ENCODE measurements at places on chromosomes 13 and 19. TPM values are rescaled to one million over a fixed set of nuclear protein-coding genes. Genes with fewer than 3 reads are reported as not detected.

DNA sequence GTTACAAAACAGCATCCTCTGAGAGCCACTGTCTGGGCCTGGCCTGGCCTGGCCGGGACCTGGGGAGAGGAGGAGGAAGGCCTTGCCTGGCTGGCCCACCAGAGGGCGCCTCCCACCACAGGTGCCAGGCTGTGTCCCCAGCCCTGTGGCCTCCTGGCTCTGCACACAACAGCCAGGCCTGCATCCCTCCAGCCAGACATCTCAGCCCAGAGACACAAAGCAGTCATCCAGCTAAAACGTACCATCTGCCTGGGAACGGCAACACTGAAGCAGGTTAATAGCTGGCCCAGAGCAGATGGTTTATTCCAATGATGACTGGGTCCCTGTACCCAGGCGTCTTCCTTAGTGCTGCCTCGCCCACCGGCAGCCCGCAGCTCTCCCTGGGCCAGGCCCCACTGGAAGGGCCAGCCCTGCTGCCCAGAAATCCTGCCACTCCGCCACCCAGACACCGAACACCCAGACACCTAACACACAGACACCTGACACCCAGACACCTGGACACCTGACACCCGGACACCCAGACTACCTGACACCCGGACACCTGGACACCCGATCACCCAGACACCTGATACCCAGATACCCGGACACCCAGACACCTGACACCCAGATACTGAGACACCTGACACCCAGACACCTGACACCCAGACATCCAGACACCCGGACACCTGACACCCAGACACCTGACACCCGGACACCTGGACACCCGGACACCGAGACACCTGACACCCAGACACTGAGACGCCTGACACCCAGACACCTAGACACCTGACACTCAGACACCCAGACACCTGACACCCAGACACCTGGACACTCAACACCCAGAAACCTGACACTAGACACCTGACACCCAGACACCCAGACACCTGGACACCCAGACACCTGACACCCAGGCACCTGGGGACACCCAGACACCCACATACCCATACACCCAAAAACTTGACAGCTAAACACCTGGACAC, 20.1 kb downstream of the C19orf12 start:
- DNase-seq, result peak; percentile 47

GRCh38 chr13:75334634-75335447, 147.1 kb downstream of the TBC1D4 start:
- no peak for DNase-seq

DNA sequence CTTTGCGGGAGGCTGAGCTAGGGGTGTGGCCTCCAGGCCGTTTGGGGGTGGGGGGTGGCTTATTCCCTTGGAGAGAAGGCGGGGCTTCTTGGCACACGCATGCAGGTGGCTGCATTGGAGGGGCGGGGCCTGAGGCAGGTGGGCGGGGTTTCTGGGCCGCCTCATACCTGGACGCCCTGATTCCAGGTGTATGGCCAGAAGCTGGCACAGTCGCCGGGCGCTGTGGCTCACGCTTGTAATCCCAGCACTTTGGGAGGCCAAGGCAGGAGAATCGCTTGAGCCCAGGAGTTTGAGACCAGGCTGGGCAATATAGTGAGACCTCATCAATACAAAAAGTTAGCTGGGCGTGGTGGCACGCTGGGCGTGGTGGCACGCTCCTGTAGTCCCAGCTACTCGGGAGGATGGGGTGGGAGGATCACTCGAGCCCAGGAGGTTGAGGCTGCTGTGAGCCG, 7.8 kb downstream of the ABCA7 start:
- no peak for DNase-seq

- DNase-seq, result no peak
Measured at GRCh38 chr19:10433131-10433536, 12.8 kb downstream of the PDE4A start.

GRCh38 chr13:94479616-94480015, at the start of gene DCT:
Gene DCT, minus strand, starts transcription at chr13:94479682. Its CDS starts 427 bp downstream, at chr13:94479255.
- no peak for DNase-seq

DNA sequence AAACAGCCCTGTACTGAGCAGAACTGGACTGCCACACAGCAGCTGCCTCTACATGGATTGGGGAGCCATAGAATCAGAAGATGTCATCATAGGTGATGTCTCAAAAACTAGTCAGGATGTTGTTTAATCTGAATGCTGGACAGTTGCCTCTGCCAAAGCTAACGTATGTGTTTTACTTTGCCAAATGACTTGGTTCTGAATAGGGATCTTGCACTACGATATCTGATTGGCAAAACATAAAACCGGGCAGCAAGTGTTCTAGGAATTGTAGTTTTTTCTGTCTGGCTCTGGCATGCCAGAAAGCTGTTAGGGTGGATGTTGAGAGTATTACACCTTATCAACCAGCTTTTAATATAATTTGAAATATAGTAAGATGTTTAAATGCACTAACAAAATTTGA, 645.9 kb downstream of the GPC5 start:
- no peak for DNase-seq

DNA sequence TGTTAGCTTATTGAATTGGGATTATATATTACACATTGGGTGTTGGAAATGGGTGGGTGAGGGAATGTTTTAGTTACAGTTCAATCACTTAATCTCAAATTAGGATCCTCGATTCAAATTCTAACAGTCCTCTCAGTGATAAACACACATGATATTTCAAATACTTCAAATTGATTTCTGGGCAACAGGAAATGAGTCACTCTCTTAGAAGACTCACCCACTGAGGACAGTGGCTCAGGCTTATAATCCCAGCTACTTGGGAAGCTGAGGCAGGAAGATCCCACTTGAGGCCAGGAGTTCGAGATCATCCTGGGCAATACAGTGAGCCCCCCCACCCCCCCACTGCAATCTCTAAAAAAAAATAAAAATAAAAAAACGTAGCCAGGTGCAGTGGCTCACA, 435.3 kb downstream of the KLF12 start:
- no peak for DNase-seq

GRCh38 chr19:45059258-45059965, 16.9 kb downstream of the ZNF296 start:
- peak; percentile 69 for DNase-seq

- DNase-seq, result no peak
Measured at GRCh38 chr19:40687525-40688016, 2.9 kb downstream of the NUMBL start.

- DNase-seq, result peak; percentile 91
Measured at GRCh38 chr19:41223431-41224234, 4.6 kb downstream of the AXL start.

GRCh38 chr13:28204690-28205443, 66.5 kb downstream of the PAN3 start:
- no peak for DNase-seq

- DNase-seq, result no peak
Measured at GRCh38 chr19:52227980-52228379, 38.1 kb downstream of the PPP2R1A start.

- DNase-seq, result peak; percentile 32
Measured at GRCh38 chr19:49136771-49137171, 17.4 kb downstream of the PPFIA3 start.

DNA sequence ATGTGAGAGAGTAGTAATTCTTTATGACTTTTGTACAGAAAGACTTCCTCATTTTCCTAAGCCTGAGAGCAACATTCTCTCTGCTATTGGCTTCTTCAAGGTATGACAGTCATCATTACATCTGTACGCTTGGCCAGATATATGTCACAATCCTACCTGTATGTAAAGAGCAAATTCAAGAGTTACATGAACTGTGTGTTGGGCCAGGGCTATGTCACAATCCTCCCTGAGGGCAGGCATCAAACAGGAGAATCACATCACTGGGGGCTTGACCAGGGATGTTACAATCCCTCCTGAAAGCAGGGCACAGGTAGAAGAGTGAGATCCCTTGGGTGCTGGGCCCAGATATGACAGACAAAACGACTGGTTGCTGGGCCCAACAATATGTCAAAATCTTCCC, 9.8 kb upstream of the ZNF724 start:
- DNase-seq, result no peak

DNA sequence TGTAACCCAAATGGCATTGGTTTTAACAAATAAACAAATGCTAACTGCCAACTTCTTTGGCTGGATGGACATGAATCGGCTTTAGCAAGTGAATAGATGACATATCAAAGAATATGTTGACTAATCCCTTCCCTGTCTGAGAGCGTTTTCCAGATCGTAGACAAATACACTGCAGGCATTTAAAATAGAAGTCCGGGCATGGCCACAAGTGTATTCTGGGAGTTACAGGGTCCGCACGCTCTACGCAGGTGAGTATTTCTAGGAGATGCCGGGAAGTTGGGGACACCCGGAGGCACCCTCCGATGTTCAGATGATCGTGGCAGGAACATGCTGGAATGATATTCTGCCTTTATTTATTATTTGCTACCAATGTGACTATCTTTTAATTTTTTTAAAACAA, 53.2 kb upstream of the ZNF536 start:
- DNase-seq, result no peak

DNA sequence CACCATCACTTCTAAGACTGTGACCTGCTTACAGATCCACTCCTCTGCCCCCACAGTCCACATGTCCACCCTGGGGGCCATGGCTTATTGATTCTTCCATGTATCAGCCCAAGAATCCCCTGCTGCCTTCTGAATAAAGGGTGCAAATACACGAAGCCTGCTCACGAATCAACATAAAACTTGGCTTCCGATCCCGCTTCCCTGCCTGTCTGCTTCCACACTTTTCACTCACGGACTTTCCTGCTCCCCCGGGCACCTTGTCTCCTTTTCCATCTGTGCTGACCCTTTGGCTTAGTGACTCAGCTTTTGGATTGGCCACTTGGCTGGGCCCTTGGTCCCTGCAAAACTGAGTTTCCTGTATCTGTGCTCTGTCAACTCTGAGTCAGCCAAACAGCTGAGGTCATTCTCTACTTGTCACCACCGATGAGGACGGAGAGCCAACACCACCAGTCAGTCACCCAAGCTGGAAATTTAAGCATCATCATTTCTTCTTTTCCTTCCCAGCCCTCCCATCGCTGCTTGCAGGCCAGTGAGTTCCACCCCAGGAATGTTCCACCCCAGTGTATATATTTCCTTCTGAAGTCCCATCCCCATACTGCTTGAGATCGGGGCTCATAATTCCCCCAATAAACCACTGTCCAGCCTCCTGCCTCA, 11.4 kb upstream of the USP12 start:
- peak; percentile 93 for DNase-seq

- no peak for DNase-seq
Measured at GRCh38 chr19:31515931-31516330, 166.7 kb upstream of the TSHZ3 start.

- DNase-seq, result peak; percentile 40
Measured at GRCh38 chr19:28878862-28879566, 333.9 kb downstream of the UQCRFS1 start.

DNA sequence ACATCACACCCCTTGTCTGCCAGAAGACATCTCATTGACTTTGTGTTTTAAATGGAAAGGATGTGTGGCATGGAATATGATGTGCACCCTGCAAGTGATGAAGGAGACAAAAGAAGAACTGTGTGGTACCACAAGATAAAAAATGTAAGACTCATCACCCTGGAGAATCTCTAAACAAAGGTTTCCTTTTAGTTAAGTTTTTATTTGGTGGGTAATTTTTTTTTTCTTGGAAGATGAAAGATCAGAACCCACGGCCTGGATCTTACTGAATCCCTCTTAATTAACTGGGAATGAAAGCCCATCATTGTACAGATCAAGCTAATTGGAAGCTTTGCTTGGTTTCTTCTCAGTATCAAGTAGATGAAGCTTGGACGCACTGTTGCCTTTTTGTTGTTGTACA, 129.6 kb downstream of the DCLK1 start:
- DNase-seq, result no peak

C19orf25 gene
- 28.0 TPM for total RNA-seq

TNFSF13B gene
- 4.4 TPM for total RNA-seq

MBD3L2 gene
- not detected for total RNA-seq

SLC1A6 gene
- 2.9 TPM for total RNA-seq

PRTN3 gene
- not detected for total RNA-seq

STOML3 gene
- total RNA-seq, result not detected

GARRE1 gene
- total RNA-seq, result 13.6 TPM

GRAMD1A gene
- 62.7 TPM for total RNA-seq

NR2C2AP gene
- 25.7 TPM for total RNA-seq

RPL13A gene
- 2,360 TPM for total RNA-seq
